ENCODE measurements at places on chromosomes 13 and 19.

DNA sequence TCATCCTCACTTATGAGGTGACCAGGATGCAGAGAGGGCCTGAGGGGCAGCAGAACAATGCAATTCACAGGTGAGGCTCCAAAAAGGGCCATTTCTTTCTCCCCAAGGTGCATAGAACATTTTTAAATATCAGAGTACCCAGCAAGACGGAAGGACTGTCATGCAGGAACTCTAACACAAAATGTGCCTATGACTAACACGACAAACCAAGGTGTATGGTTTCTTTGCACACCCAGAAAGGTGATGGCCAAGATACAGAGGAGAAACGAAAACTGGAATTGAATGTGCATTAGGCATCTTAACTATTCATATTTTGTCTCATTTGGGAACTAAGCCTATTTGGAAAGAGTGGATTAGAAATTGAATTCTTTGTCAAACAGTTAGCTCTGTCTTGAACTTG is 29.9 kb downstream of the SHISA2 start:
- ATAC-seq = no peak

GRCh38 chr13:52775511-52775910 is 35.9 kb upstream of the CNMD start:
- no peak for ATAC-seq

DNA sequence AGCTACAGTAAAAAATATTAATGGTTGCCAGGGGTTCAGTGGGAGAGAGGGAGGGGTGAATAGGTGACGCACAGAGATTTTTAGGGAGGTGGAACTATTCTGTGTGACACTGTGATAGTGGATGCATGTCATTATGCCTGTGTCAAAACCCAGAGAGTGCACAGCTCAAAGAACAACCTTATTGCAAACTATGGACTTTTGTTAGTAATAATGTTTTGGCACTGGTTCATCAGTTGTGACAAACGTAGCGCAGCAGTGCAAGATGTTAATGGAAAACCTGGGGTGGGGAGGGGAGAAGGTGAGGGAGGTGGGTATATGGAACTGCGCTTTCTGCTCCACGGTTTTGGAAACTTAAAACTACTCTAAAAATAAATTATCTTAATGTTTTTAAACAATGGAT is 134.6 kb upstream of the RFC3 start:
- ATAC-seq = no peak

DNA sequence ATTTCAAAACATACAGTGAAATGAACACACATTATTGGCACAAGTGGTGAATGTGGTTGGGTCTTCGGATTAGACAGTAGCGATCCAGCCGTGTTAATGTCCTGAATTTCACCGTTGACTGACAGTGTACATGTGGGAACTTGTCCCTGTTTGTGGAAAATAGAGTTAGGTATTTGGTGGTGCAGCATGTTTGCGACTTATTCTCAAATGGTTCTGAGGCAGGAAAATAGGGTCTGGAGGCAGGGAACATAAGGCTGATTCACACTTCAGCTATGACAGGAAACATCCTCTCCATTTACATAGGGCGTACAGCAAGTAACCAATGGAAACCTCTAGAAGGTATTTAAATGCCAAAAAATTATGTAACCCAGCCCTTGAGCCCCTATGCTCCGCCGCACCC is 4.2 kb downstream of the LGALS7B start:
- no peak for ATAC-seq

DNA sequence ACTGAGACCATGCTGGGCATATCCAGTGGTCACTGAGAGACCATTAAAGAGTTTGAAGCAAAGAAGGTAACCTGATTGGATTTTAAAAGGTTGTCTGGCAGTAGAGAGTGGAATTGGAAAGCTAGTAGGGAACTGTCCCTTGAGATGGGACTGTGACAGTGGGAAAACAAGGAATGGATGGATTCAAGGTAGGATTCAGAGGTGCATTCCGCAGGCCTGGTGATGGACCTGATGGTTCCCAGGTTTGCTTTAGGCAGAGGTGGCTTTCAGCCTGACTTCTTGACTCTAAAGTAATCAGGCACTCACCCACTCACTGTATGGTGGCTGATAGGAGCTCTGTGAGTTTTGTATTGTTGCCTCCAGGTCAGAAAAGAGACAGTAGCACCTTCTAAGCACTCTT is 73.0 kb downstream of the DHRS12 start:
- ATAC-seq = no peak

DNA sequence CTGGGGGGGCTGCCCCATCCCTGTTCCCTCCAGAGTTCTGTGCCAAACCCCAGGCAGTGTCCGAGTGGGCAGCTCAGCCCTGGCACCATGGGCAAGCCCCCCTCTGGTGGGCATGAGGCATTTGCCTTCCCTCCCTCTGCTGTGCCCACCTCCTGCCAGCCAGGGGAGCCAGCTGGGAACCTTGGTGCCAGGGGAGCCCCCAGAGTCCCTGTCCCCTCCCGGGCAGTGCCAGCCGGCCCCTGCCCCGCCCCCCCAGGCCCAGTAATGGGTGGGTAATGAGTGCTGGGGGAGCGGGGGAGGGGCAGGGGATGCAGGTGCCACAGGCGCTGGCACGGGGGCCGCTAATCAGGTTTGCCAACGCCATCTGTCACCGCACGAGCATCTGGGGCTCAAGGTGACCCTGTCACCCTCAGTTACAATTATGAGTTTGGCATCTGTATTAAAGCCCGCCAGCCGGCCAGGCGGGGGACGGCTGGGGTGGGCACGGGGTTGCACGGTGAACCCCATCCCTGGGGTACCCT is 5.9 kb downstream of the DAND5 start:
- ATAC-seq = no peak

DNA sequence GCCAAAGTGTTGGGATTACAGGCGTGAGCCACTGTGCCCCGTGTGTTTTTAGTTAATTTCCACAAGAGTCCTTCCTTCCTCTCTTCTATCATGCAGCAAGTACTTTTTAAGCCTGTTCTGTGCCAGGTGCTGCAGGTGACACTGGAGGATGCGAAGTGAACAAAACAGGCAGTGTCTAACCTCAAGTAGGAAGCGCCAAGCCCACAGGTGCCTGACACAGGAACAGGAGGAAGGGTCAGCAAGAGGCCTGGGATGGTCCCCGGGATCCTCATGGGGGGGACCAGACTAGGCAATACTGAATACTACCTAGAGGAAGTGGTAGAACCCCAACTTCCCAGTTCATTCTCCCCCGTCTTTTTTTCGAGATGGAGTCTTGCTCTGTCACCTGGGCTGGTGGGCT is 1.8 kb upstream of the CALR start:
- no peak for ATAC-seq

GRCh38 chr19:9885077-9885552 is 50.0 kb downstream of the PIN1 start:
- no peak for ATAC-seq

- ATAC-seq = no peak
Measured at GRCh38 chr13:86563308-86563707, 764.1 kb upstream of the SLITRK6 start.

- ATAC-seq = no peak
Measured at GRCh38 chr13:98333486-98333885, 156.4 kb upstream of the RNF113B start.

- ATAC-seq = peak; percentile 63
Measured at GRCh38 chr19:2610637-2611482, 91.6 kb downstream of the GNG7 start.

GRCh38 chr13:80000684-80001509 is 340.0 kb downstream of the SPRY2 start:
- ATAC-seq = no peak

DNA sequence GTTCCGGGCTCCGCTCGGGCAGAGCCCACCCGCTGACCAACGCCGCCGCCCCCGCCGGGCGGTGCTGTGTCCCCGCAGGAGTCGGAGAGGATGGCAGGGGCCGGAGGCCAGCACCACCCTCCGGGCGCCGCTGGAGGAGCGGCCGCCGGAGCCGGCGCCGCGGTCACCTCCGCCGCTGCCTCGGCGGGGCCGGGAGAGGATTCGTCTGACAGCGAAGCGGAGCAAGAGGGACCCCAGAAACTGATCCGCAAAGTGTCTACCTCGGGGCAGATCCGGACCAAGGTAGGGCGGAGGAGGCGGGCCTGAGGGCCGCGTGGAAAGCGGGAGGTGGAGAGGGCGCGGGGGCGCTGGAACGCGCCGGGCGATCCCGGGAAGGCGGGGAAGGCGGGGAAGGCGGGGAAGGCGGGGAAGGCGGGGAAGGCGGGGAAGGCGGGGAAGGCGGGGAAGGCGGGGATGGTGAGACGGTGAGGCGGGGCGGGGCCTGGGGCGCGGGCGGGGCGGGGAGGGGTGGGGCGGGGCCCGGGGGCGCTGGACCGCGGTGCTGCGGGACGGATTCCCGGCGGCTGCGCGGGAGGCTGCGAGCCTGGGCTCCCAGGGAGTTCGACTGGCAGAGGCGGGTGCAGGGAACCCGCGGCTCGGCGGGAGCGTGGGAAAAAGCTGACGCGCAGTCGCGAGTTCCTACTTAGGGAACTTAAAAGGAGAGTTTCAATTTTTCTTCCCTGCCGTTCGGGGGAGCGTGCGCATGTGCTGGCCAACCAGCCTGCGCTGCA is 421 bp downstream of the DGKH start:
- peak; percentile 68 for ATAC-seq

- no peak for ATAC-seq
Measured at GRCh38 chr19:49440439-49441209, 703 bp downstream of the SLC17A7 start.

GRCh38 chr13:38970380-38971051 is 20.1 kb downstream of the STOML3 start:
- no peak for ATAC-seq

- ATAC-seq = no peak
Measured at GRCh38 chr19:41480336-41480735, 37.4 kb downstream of the ERICH4 start.

- peak; percentile 64 for ATAC-seq
Measured at GRCh38 chr19:43675269-43675879, 5.4 kb upstream of the PLAUR start.

DNA sequence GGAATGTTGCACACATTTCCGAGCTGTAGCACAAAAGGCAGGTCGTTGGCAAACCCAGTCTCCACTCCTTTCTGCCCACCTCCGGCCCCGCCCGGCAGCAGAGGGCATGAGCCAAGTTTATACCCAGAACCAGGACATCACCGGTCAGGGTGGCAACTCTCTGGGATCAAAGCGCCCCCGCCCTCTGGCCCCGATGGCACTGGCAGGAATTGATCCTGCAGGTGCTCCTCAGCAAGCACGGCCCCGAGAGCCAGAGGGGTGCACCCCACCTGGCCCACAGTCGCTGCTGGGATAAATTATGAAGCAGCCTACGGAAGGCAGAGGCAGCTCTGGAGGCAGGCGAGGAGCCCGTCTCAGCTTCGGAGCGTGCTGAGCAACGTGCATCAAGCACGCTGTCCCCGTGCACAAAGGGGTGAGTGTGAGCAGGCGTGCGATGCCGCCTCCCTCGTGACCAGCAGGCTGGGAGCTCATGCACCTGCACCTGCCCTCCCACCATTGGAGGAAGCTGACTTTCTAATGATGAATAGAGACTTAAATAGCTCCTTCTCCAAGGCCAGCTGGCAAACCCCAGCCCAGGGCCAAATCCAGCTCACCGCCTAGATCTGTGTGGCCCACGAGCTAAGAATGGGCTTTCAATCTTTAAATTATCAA is 25.7 kb downstream of the SHC2 start:
- no peak for ATAC-seq

GRCh38 chr13:24745516-24745860 is 18.5 kb upstream of the RNF17 start:
- no peak for ATAC-seq

DNA sequence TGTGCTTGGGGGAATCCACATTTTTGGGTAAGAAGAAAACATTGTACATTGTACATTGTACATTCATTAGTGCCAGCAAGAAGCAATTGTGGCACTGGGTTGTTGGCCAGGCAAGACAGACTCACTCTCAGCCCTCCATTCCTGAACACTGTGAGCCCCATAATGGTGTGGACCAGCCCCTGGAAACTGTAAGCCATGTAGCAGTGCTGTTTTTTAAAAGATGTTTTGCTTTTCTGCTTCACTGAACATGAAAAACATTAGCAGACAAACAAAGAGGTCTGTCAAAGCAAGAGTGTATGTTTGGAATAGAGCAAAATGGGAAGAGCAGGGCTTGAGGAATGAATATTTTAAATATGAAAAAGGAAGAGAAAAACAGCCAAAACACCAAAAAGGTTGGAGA is 39.1 kb upstream of the IL17D start:
- ATAC-seq = no peak

GRCh38 chr19:2795827-2796658 is 10.7 kb downstream of the THOP1 start:
- ATAC-seq = no peak

GRCh38 chr19:31598730-31599238 is 249.5 kb upstream of the TSHZ3 start:
- no peak for ATAC-seq

DNA sequence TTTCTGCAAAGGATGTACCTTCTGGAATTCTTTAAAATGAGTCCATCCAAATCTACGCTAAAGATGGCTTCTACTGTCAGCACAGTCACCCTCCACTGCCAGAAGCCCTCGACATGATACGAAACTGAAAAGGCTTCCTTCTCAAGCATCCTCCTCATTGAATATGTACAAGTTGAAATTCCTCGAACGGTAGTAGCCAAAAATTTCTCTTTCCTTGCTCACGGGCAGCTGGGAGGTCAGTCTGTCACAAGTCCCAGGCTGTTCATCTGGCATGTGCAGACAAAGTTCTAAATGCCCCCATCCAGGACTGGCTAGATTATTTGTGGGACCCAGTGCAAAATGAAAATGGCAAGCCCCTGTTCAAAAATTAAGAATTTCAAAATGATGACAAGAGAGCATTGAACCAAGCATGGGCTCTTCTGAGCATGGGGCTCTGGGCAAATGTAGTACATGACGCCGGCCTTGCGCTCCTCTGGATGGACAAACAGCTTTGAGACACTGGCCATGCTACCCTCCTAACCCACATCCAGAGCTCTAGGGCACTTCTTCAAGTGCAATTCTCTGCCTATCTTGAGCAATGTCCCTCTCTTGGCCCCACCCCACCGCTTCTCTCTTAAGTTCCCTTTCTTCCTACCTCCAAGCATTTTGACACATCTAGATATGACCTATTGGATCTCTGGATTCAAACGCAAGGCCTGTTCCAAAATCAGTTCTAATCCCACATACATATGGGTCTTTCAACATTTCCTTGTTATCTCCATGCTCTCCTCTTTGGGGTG is 78.9 kb upstream of the FLT1 start:
- ATAC-seq = no peak

GRCh38 chr19:3026768-3027167 is 2.3 kb downstream of the TLE2 start:
- no peak for ATAC-seq

DNA sequence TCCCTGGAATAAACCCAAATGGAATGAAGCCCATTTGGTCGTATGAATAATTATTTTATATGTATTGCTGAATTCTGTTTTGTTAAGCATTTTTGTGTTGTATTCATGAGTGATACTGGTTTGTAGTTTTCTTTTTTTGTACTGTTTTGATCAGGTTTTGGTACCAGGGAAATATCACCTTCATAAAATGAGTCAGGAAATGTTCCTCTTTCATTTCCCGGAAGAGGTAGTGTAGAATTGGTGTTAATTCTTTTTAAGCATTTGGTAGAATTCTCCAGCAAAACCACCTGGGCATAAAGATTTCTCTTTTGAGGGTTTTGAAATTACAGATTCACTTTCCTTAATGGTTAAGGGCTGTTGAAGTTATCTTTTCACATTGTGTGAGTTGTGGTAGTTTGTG is 13.3 kb downstream of the SPATA13 start:
- ATAC-seq = no peak
